ENCODE measurements at places on chromosomes 1 and 21.

- no peak for DNase-seq
Measured at GRCh38 chr21:40318371-40318770, 451.1 kb downstream of the PCP4 start.

GRCh38 chr1:50252196-50252595 is 143.5 kb downstream of the ELAVL4 start:
- DNase-seq, result no peak

DNA sequence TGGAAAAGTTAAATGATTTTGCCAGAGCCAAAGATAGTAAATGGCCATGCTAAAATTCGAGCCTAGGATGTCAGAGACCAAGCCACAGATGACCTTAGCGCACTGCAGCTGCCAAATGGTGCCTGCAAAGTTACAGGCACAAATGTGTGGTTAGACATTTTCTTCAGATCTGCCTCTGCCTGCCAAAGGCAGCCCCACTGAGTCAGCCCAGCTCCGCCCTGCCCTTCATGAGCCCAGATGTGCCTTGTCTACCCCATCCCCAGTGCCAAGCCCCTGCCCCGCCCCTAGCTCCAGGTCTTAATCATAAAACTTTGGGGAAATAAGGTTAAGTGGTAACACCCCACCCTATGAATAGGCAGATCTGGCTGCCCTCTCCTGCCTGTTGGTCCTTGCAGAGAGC is 105.9 kb downstream of the DTL start:
- DNase-seq, result no peak

DNA sequence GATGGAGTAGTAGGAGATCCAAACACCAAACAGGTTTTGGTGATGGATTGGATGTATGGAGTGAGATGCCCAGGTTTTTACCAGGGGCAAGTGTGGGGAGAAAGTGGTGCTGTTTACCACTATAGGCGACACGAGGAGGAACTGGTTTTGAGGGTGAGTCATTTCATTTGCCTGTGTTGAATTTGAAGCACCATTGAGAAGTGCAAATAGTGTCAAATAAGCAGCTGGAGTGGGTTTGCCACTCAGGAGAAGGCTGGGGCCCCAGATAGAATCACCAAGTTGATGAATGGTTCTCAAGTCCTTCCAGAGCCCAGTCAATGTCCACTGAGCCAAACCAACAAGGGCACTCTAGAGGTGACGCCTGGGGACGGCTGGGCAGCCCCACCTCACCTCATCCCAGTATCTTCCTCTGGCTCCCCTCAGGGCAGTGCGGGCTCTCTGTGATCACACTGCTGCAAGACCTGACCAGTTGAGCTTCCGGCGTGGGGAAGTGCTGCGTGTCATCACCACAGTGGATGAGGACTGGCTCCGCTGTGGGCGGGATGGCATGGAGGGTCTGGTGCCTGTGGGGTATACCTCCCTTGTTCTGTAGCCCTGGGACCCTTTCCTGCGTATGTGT is 9.4 kb downstream of the RUSC1 start:
- DNase-seq, result no peak

GRCh38 chr1:202184750-202185460 is 8.7 kb upstream of the LGR6 start:
- DNase-seq, result peak; percentile 75

DNA sequence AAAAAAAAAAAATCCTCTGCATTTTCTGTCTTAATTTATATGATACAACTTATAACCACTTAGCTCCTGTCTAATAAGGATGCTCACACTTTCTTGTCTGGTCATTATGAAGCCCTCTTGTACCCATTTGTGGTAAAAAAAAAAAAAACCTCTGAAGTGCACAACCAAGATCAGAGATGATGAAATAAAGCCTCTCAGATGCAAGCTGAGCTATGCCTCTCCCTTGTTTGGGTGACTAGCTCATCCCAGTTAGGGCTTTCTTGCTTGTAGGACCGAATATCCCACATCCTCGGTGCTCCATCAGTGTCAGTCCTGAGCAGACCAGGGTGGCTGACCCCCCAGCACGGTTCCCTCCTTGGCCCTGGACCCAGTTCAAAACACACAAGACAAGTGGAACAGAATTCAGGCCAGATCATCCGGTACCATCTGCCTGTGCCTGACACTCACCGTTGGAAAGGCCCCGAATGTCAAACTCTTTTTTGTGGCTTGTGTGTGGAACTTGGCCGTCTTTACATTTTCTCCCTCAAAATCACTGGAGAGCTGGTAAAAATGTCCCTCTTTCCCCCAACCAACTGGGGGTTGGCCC is 6.3 kb upstream of the SELENON start:
- no peak for DNase-seq

DNA sequence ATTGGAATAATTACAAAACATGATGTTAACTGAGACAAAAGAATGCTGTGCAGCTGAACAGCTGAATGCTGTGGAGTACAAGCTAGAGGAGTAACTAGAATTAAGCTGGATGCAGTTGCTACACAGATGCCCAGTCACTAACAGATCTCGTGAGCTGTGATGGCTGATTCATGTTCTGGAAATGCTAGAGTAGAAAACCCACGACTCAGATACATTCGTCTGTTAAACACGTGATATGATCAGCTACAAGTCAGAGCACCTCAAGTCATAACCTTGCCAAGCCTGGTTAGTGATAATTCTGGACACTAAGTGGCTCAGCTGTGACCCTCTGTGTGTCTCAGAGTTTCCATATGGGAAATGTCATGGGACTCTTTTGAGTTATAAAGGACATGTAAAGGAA is 89.7 kb upstream of the ESRRG start:
- peak; percentile 69 for DNase-seq

DNA sequence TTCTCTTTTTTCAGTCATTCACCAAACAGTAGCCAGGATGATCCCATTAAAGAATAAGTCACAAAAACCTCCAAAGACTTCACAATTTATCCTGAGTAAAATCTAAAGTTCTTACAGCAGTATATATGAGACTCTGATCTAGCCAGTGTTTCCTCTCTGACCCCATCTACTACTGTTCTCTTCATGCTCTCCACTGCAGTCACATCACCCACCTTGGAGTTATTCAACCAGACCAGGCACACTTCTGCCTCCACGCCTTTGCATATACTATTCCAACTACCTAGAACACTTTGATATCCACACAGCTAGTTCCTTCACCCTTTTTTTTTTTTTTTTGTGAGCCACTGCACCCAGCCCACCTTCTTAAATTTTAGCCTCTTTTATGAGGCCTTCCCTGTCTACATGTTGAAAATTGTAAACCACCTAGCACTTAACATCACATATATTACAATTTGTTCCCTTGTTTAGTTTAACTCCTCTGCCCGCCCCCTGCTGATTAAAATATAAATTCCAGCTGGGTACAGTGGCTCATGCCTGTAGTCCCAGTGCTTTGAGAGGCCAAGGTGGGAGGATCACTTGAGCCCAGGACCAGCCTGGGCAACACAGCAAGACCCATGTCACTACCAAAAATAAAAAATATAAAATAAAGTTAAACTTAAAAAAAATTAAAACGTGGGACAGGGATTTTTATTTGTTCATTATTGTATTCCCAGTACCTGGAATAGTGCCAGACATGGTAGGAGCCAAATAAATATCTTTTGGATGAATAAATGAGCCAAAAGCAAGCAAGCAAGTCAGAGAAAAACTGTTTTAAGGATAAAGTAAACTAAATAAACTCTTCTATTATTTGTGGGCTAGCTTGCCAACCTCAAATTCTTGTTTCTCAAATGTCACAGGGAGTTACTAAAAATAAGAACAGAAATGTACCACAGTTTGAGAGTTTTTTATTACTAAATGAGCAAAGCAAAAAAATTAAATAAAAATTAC is 35.2 kb upstream of the MUTYH start:
- no peak for DNase-seq

GRCh38 chr1:51941528-51941927 is 49.0 kb downstream of the RAB3B start:
- no peak for DNase-seq

GRCh38 chr1:155931332-155932038 is 2.7 kb downstream of the KHDC4 start:
- peak; percentile 55 for DNase-seq

DNA sequence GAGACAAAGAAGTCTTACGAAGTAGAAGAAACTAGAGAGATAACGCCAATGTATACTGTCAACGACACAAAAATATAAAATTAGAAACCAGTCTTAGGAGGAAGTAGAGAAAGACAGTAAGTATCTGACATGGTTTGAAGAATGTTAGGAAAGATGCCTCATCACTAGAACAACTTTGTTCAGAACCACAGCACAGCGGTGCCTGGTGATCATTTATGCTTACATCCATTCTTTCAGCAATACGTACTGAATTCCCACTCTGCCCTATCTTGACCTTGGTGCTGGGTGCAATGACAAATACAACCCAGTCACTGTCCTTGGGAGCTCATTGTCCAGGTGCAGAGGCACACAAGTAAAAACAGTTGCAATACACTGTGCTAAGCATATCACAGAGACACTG is 104.4 kb downstream of the TM2D1 start:
- no peak for DNase-seq

GRCh38 chr1:159510229-159510541 is 25.6 kb downstream of the OR10J5 start:
- DNase-seq, result no peak

DNA sequence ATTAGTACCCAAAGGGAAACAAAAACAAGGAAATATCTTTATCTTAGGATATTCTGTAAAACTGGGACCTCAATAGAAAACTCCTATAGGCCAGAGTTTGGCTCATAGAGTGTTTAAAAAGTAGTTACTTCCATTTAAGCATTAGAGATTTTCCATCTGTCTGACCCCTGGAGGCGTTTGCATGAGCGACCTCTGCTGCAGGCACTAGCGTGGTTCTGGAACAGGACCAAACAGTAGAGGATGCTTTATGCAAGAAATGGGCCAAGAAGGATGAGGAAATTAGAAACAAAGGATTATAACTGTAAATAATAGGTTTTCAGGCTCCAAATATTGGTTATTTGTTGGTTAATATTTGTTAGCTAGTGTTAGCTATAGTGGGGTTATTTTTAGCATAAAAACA is 5.7 kb downstream of the ZBTB40 start:
- DNase-seq, result no peak

- DNase-seq, result no peak
Measured at GRCh38 chr1:12091191-12091590, 28.1 kb downstream of the TNFRSF8 start.

DNA sequence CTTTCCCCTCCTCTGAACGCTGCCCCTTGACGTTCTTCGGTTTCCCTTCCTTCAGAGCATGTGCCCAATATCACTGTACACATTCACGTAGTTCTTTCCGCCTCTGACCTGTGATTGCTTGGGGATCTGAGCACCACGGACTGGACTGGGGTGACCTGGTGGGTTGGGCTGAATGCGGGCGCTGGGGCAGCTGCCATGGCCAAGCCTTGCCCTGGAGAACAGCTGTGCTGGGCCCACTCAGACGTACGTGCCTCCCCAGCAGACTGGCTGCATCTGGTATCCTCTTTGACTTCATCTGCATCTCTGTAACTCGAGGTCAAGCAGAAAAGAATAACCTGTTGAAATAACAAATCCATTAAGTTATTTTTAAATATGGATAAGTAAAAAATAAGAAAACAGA is 35.1 kb upstream of the DISC1 start:
- no peak for DNase-seq

DNA sequence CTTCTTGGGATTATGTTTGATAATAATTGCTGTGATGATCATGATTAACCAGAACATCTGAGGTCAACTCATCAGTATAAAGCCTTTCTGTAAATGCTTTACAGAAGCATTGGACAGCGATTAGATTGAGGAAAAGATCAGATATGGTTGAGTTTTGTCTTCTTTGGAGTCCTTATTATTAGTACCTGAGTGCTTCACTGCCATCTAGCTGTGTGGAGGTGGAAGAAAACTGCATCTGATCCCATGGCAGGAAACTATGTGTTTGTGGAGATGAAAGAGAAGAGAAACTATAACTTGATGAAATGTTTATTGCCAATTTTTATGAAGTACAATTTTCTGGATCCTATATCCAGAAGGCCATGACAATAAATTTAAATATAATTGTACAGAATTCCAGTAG is 11.4 kb downstream of the FLG2 start:
- DNase-seq, result no peak

GRCh38 chr1:160285506-160285905 is 573 bp upstream of the PEX19 start:
- no peak for DNase-seq

DNA sequence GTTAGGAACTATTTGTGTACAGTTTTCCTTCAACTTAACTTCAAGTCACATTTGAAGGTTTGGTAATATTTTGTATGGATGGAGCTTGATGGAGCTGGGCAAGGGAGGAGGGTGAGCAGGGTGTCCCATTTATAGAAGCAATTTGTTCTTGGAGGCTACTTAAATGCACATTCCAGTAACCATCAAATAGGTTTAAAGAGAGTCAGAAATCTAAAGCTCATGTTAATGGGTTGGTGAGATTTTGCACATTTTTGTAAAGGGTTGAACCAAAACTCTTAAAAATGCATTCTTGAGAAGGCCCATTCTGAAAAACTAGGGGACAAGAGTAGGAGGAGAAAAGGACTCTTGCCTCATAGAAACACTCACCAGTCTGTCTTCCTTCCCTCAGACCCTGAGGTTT is 10.1 kb downstream of the FNDC5 start:
- no peak for DNase-seq

DNA sequence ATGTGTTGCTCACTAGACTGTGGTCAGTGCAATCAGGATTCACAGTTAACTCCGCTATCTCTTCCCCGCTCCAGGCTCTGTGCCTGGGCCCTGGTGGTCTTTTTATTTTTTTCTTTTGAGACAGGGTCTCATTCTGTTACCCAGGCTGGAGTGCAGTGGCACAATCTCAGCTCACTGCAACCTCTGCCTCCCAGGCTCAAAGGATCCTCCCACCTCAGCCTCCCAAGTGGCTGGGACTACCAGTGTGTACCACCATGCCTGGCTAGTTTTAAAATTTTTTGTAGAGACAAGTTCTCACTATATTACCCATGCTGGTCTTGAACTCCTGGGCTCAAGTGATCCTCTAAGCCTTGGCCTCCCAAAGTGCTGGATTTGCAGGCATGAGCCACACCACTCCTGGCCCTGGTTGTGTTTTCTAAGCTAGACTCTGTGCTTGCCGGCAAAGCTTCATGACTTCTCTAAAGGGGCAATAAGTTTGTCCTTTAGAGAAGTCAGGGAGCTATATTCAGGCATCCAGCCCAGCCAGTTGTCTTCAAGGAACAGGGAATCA is 1.4 kb downstream of the RCSD1 start:
- no peak for DNase-seq

- no peak for DNase-seq
Measured at GRCh38 chr1:239765163-239765562, 326.5 kb upstream of the FMN2 start.

- DNase-seq, result no peak
Measured at GRCh38 chr1:5901150-5901549, 91.1 kb downstream of the NPHP4 start.

- DNase-seq, result peak; percentile 86
Measured at GRCh38 chr1:89942825-89943658, 51.9 kb upstream of the ZNF326 start.

DNA sequence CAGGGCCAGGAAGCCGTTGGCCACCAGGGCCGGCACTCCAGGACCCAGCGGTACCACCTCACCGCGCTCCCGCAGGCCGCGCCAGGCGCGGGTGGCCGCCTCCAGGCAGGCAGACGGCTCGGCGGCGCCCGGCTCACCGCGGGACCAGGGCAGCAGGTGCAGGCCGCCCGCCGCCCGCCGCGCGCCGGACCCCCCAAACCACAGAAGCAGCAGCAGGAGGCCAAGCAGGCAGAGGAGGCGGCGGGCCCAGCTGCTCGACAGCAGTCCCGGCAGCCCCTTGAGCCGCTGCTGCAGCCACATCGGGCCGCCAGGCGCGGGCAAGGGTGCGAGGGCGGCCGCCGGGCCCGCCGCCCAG is 312 bp downstream of the KIAA2013 start:
- no peak for DNase-seq

Data from fibroblast of lung (primary cell).